Naive thymus-derived CD4-positive, alpha-beta T cell (primary cell): ENCODE measurements at places on chromosomes 13 and 19. TPM values are rescaled to one million over a fixed set of nuclear protein-coding genes. Genes with fewer than 3 reads are reported as not detected.
A peak's percentile ranks its signal among the peaks of the same experiment; 100 is the strongest.

DNA sequence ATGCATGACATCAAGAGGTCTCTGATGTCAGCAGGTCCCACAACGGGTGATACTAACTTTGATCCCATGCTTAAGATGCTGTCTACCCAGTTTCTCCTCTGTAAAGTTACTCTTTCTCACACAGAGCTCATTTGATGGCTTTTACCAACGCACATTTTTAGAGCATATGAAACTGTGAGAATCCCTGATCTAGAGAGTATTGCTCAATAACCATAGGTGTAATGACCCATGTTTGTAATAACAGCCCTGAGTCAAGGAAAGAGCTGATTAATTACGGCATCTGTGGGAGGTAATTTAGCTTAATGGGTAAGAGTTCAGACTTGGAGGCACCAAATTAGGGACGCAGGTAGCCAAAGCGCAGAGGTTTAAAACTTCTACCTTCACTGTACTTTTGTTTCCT is 18.0 kb upstream of the IZUMO2 start:
- H3K4me3 ChIP-seq: no peak overlapping the region
- H3K27me3 ChIP-seq: no peaks in the 10 kb centered on the region
- no peaks in the 10 kb centered on the region for H3K36me3 ChIP-seq
- DNase-seq: no peak

GRCh38 chr13:66675620-66676019 is 554.5 kb downstream of the PCDH9 start:
- no peak overlapping the region for H3K27ac ChIP-seq
- no peak overlapping the region for H3K4me3 ChIP-seq
- no peaks in the 10 kb centered on the region for H3K36me3 ChIP-seq

DNA sequence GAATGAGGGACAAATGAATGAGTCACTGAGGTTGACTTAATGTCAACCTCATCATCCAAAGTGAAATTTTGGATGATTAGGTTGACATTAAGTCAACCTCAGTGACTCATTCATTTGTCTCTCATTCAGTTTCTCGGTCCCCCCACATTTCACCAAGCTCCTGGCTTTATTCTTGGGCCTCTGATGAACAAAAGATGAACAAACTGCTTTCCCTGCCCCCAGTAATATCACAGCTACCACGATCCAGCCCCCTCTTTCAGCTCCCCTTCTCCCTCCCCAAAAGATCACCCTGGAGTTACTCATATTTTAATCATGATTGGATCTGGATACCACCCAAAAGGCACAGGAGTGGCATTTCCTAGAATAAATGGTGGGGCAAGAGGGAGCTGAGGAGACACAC is 10.8 kb downstream of the CEACAM18 start:
- H3K27me3 ChIP-seq: no peaks in the 10 kb centered on the region
- no peak overlapping the region for H3K27ac ChIP-seq
- H3K4me1 ChIP-seq: no peaks in the 10 kb centered on the region
- no peak for DNase-seq
- no peaks in the 10 kb centered on the region for H3K36me3 ChIP-seq

DNA sequence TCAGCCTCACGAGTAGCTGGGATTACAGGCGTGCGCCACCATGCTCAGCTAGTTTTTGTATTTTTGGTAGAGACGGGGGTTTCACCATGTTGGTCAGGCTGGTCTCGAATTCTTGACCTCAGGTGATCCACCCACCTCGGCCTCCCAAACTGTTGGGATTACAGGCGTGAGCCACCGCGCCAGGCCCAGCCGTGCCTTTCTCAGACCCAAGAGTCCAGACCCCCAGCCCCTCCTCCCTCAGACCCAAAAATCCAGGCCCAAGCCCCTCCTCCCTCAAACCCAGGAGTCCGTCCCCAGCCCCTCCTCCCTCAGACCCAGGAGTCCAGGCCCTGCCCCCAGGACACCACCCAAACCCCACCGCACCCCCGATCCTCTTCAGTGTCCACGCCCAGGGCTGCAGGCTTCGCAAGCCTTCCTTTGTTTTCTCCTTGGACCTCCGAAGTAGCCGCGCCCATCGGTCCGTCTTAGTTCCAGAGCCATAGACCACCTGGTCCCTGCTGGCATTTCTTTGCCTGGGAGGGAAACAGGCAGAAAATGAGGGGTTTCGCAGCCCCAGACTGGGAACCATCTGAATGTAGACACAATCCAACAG is 3.7 kb downstream of the TMC4 start:
- H3K36me3 ChIP-seq: no peaks in the 10 kb centered on the region
- H3K4me3 ChIP-seq: no peak overlapping the region
- peaks cover 9% of the 10 kb centered on the region for H3K4me1 ChIP-seq
- DNase-seq: no peak
- H3K27ac ChIP-seq: no peak overlapping the region

GRCh38 chr13:107222597-107222996 is 654.7 kb upstream of the ARGLU1 start:
- H3K4me1 ChIP-seq: no peaks in the 10 kb centered on the region
- H3K27me3 ChIP-seq: no peaks in the 10 kb centered on the region
- no peaks in the 10 kb centered on the region for H3K36me3 ChIP-seq
- DNase-seq: no peak
- no peak overlapping the region for H3K27ac ChIP-seq
- H3K4me3 ChIP-seq: no peak overlapping the region

- no peaks in the 10 kb centered on the region for H3K36me3 ChIP-seq
- no peak for DNase-seq
- no peak overlapping the region for H3K27ac ChIP-seq
- no peak overlapping the region for H3K4me3 ChIP-seq
- no peaks in the 10 kb centered on the region for H3K4me1 ChIP-seq
These were observed 60.4 kb upstream of the ABCC4 start for GRCh38 chr13:95361686-95362085.

- peaks cover 27% of the 10 kb centered on the region for H3K4me1 ChIP-seq
- no peaks in the 10 kb centered on the region for H3K36me3 ChIP-seq
- H3K4me3 ChIP-seq: no peak overlapping the region
- no peak for DNase-seq
These were observed 39.2 kb downstream of the TSSK6 start for GRCh38 chr19:19475849-19476828.

GRCh38 chr19:2507109-2507508 is 31.2 kb downstream of the GADD45B start:
- DNase-seq: peak; percentile 62
- H3K36me3 ChIP-seq: no peaks in the 10 kb centered on the region
- H3K27me3 ChIP-seq: no peaks in the 10 kb centered on the region

DNA sequence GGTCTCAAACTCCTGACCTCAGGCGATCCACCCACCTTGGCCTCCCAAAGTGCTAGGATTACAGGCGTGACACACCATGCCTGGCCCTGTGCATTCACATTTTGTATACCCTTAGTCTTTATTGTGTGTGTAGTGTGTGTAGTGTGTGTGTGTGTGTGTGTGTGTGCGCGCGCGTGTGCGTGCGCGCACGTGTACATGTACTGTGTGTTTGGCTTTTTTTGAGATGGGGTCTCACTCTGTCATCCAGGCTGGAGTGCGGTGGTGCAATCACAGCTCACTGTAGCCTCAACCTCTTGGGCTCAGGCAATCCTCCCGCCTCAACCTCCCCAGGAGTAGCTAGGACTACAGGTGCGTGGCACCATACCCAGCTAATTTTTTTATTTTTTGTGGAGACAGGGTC is 22.1 kb downstream of the ITM2B start:
- no peak overlapping the region for H3K27ac ChIP-seq
- H3K4me3 ChIP-seq: no peak overlapping the region
- peaks cover 56% of the 10 kb centered on the region for H3K36me3 ChIP-seq
- no peak for DNase-seq
- H3K27me3 ChIP-seq: no peaks in the 10 kb centered on the region
- H3K4me1 ChIP-seq: peaks cover 4% of the 10 kb centered on the region

GRCh38 chr13:45718992-45719391 is 16.9 kb downstream of the CBY2 start:
- H3K27me3 ChIP-seq: no peaks in the 10 kb centered on the region
- no peak for DNase-seq
- H3K4me3 ChIP-seq: no peak overlapping the region
- H3K36me3 ChIP-seq: no peaks in the 10 kb centered on the region

DNA sequence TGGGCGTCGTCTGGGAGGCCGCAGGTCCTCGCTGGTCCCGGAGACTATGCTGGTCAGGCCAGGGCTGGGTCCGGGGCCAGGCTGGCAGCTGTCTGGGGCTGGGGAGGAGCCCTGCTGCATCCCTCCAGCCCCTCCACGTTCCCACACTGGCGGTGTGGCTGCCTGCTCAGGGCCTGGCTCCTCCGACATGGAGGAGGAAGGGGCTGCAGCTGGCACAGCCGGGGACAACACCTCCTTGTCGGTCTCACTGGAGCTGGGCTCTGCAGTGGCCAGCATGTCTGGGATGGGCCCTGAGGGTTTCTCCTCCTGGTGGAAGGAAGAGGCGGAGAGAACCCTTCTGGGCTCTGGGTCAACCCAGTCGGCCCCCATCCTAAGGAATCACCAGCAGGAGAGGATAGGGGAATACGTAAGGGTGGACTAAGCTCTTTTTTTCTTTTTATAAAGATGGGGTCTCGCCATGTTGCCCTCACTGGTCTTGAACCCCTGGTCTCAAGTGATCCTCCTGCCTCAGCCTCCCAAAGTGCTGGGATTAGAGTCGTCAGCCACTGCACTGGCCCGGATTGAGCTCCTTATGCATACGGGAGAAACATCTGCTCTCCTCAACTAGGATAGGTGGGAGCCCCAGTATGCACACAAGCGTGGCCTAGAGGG is 806 bp downstream of the ZNF414 start:
- no peaks in the 10 kb centered on the region for H3K36me3 ChIP-seq
- peaks cover 56% of the 10 kb centered on the region for H3K4me1 ChIP-seq
- H3K4me3 ChIP-seq: peak overlapping the region; percentile 73
- H3K27ac ChIP-seq: peak overlapping the region; percentile 98
- H3K27me3 ChIP-seq: no peaks in the 10 kb centered on the region

GRCh38 chr19:7863971-7864689 is 10.1 kb downstream of the PRR36 start:
- no peaks in the 10 kb centered on the region for H3K27me3 ChIP-seq
- no peak overlapping the region for H3K4me3 ChIP-seq
- DNase-seq: no peak
- H3K27ac ChIP-seq: no peak overlapping the region
- H3K36me3 ChIP-seq: no peaks in the 10 kb centered on the region
- peaks cover 16% of the 10 kb centered on the region for H3K4me1 ChIP-seq

DNA sequence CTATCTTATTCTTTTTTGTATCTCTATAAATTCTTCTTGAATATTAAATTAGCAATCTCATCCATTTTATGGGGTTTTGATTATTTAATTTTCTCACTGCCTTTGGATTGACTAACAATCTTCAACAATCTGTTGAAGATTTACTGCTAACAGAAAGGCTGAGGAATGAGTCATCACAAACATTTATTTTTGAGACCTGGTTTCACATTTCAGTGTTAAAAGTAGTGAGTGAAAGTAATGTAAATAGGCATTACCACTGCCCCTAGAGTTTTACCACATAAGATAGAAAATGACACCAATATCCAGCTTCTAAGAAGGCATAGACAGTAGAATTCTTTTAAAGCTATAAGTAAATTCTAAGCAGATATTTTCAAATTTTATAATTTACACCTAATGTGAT is 472.8 kb downstream of the OLFM4 start:
- H3K4me3 ChIP-seq: no peak overlapping the region
- H3K27ac ChIP-seq: no peak overlapping the region
- H3K36me3 ChIP-seq: no peaks in the 10 kb centered on the region
- H3K4me1 ChIP-seq: no peaks in the 10 kb centered on the region
- DNase-seq: no peak

The RDH8 gene
- total RNA-seq: not detected in 2 replicates

The CEACAM16 gene
- not detected in 2 replicates for total RNA-seq

The GRAMD1A gene
- 253 TPM for total RNA-seq

The MICU2 gene
- total RNA-seq: 42.7 TPM

The GZMM gene
- 30.0 TPM for total RNA-seq
